Omental fat pad (tissue), 4 donors: ENCODE measurements at places on chromosomes 3 and 15.

GRCh38 chr3:5531039-5531438 lies 343.5 kb downstream of the EDEM1 start:
- no peak for DNase-seq

DNA sequence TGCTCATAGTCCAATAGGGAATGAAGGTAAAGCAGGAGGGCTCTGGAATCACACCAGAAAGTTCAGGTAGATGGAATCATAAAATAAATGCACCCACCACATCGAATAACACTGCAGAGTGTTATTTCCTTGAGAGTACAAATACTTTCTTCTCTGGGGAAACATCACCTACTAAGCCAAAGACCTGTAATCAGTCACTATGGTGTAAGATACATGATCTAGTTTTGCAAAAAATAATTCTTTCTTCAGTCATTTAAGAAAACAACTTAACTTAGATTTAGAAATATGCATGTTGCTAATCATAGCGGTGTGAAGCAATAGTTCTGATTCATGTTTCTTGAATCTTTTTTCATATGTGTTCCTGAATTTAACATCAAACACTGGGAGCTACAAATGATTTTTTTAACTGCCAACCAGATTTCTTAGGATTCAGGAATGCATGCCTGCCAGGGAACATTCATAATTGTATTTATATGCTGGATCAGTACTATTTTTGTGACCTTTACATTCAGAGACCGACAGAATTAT lies 40.2 kb upstream of the MEIS2 start:
- no peak for DNase-seq

- DNase-seq: no peak
Observed at GRCh38 chr3:192933779-192934460, 16.3 kb upstream of the MB21D2 start.

DNA sequence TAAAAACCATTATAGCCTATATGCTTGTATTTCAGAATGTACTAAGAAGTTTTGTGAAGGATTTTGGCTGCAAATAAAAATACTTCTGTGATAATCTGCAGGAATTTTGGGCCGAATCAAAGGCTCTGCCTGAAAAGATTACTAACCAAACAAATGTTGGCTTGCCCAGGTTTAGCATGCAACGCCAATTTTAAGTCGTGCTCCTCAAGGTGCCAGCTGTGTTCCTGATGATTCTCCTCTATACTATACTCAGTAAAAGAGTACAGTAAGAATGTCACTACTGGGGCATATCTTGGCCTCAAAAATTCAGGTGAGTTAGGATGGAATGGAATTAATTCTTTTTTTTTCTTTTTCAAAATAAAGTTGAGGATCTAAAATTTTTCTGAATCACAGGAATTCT lies 150.8 kb upstream of the TSPAN3 start:
- DNase-seq: no peak

GRCh38 chr3:111821891-111822290 lies 37.2 kb upstream of the PHLDB2 start:
- no peak for DNase-seq

DNA sequence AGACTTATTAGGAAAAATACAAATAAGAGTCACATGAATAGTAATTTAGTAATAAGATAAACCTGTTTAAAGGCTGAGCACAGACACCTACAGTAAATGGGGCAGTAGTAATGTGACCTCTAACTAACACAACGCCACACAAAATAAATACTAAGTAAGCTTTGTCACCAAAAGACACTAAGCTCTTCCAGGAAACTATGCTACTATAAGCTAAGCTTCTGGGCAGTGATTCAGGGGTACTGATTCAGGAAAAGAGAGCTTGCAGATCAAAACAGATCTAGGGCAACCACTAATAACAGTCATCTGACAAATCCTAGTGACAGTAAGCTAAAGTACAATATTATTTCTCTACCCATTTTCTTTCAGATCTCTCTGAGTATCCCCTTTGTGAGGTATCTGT lies 68.8 kb downstream of the PLOD2 start:
- no peak for DNase-seq

GRCh38 chr3:193863657-193864357 lies 270.8 kb downstream of the OPA1 start:
- DNase-seq: no peak

DNA sequence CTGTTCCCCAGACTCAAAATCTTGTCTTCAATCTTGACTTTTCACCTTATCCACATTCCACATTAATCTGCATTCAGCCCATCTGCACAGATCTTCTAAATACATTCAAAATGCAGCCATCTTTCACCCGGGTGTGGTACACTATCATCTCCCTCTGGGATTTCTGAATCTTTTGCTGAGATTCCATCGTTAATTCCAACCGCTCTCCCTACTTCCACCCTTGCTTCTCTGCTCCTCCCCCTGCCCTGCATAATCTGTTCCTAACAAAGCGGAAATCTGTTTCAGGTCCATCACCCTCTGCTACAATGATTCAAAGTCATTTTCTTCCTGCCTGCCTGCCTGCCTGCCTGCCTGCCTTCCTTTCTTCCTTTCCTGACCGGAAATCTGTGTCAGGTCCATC lies 7.9 kb upstream of the GOLGA8B start:
- DNase-seq: no peak

DNA sequence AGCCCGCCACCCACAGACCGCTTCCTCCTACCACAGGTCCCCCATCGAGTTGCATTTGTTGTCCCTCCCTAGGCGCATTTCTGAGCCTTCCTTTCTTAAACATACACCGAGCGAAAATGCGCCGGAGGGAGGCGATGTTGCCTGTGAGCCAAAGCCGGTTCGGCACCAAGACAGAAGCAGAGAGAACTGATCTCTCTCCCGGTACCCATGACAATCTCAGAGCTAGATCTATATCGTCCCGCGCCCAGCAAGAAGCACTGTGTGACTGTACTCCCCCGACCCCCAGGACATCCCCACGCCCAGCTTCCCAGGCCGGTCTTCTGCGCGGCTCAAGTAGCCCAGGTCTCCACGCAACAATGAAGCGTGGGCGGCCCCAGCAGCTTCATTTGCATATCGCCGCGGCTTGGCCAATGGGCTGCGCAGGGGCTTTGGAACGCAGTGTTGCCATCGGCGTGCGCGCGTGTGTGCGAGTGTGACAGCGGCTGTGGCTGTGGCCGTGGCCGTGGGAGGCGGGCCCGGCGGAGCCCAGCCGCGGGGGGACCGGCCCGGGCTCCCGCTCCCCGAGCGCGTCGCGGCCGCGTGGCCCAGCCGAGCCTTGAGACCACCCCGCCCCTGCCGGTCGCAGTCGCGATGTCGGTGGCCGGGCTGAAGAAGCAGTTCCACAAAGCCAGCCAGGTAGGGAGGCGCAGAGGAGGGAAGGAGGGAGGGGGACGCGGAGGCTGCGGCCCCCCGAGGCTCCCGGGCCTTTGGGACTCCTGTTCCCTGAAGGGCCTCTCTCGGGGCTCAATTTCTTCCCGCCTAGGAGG lies at the start of gene SH3GL3:
TSS of gene SH3GL3 (plus strand) at position 438 of the 806 bp plus-strand sequence. CDS start at position 631, 193 bp downstream.
- DNase-seq: peak; percentile 84

- DNase-seq: no peak
Observed at GRCh38 chr3:14929310-14930074, 17.9 kb upstream of the NR2C2 start.

DNA sequence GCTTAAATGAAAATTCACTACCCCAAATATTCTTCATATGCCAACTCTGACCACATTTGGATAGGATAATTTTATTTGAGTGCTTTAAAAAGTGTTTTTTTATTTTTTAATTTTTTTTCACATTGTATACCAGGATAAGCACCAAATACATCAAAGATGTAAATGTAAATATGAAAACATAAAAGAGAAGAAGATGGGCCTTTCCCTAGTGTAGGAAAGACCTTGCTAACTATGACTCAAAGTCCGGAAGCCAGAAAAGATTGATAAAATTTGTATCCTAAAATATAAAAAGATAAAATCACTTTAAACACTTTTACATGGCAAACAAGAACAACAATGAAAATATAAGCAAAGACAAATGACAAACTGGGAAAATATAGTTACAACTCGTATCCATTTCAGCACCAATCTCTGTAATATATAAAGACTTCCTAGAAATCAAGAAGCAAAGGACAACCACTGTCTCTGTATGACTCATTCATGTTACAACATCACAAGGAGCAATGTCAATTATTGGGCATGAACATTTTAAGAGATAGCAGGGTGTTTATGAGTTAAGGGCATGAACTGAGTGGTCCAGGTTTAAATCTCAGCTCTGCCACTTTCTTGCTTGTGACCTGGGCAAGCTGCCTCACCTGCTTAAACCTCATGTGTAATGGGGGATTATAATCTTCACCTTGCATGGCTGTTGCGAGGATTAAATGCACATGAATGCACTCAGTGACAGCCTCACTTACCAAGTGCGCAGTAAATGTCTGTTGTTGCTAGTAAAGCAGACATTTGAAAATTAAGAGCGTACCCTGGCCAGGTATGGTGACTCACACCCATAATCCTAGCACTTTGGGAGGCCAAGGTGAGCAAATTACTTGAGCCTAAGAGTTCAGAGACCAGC lies 25.3 kb upstream of the ARHGEF3 start:
- DNase-seq: no peak

- DNase-seq: no peak
Observed at GRCh38 chr3:148847351-148847750, 17.7 kb upstream of the CPA3 start.

GRCh38 chr3:177517906-177518305 lies 320.6 kb upstream of the TBL1XR1 start:
- DNase-seq: no peak

DNA sequence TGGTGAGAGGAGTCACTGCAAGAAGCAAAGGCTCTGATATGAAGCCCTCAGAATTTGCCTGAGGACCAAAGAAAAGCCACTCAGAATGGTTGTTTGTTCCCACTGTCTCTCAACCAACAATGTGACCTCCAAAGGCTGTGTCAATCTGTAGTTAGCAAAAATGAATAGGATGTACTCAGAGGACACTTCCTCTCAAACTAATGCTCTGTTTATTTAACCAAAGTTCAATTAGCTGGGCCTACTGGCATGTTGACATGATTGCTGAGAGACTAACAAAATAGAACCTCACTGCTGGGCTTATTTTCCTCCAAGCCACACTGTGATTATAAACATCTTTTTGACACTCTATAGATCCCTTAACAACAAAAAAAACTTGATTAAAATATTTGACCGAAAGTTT lies 522.5 kb downstream of the OCA2 start:
- no peak for DNase-seq
